ENCODE measurements at places on chromosomes 16 and 17.

- DNase-seq: no peak
Measured at GRCh38 chr16:85171759-85172454, 59.6 kb upstream of the CIBAR2 start.

DNA sequence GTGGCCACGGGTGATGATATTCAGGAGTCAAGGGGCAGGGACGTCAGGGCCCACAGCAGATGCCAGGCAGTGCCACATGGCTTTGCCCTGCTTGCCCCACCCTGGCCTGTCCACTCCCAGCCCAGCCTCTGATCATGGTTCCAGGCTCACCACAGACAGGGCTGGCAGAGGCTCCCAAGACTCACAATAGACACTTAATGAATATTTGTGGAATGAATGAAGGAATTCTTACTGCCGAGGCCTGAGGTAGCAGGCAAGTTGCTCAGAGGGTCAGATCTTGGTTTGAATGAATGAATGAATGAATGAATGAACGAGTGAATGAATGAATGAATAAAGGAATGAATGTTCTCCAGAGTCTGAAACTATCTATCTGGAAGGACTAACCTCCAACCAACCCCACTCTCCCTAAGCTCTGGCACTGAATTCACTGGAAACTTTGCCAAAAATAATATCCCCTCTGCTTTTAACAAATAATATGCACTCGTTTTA is 60.9 kb downstream of the RAI1 start:
- no peak for DNase-seq

DNA sequence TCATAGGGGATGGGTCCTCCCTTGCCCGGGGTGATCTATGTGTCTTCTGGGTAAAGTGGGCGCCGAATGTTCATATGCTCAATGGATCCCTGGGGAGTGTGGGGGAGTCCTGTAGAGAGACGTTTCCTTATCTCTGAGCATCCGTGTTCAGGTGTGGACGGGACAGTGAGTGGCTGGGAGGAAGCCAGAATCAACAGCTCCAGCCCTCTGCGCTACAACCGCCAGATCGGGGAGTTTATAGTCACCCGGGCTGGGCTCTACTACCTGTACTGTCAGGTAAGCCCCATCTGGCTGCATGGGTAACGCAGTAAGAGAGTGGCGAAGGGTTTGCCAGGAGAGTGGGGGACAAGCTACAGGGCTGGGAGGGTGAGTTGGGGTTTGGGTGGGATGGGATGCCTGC is 1.9 kb upstream of the TNFSF13 start:
- no peak for DNase-seq

GRCh38 chr16:4241928-4242283 is at the start of gene SRL:
Gene SRL (minus strand): TSS chr16:4242080. CDS start chr16:4242067, 13 bp downstream.
- DNase-seq: no peak

- DNase-seq: no peak
Measured at GRCh38 chr17:4262703-4263102, 1.1 kb downstream of the ANKFY1 start.

GRCh38 chr16:69823831-69824563 is 61.9 kb downstream of the WWP2 start:
- DNase-seq: no peak

DNA sequence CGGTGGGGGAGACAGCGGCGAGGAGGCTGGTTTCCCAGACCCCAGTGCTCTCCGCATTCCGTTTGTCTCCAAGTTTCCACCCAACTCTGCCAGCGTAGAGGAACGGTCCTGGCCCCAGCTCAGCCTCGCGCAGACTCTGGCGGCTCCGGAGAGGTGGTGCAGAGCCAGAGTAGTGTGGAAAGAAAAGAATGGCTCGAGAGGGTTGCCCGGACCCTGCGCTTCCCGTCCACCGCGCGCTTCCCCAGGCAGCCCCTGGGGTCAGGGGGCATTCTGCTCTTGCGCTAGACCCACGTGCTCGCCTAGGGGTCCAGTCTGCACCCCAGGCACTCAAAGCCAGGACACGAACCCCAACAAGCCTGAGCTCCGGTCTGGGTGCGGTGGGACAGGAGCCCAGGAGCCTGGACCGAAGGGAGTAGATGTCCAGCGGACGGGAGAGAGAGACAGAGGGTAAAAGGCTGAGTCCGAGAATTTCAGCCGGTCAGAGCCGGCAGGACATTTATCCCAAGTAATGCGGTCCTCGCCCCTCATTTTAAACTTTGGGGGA is 3.8 kb downstream of the PMP22 start:
- no peak for DNase-seq
